ENCODE measurements at places on chromosomes 1 and 21. TPM values are rescaled to one million over a fixed set of nuclear protein-coding genes. Genes with fewer than 3 reads are reported as not detected.

GRCh38 chr1:185483664-185484450, 166.8 kb upstream of the IVNS1ABP start:
- no peak for DNase-seq

GRCh38 chr21:14480411-14481031, 65.6 kb downstream of the SAMSN1 start:
- DNase-seq: no peak

DNA sequence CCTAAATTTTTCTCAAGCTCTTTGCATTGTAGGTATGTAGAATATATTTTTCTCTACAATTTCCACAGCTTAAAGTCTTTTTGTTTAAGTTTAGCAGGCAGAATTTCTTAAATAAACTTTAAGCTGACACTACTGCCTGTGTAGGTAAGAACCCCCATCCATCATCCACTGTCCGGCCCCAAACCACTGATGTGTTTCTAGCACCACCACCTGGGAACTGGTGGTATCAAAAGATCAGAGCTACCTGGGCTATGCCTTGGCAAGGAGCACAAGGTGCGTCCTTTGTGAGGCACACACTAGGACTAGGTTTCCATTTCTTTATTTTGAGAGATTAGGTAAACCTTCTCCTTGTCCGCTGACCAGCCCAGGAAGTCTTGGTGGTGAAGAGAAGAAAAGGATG, 10.5 kb upstream of the LELP1 start:
- DNase-seq: no peak

DNA sequence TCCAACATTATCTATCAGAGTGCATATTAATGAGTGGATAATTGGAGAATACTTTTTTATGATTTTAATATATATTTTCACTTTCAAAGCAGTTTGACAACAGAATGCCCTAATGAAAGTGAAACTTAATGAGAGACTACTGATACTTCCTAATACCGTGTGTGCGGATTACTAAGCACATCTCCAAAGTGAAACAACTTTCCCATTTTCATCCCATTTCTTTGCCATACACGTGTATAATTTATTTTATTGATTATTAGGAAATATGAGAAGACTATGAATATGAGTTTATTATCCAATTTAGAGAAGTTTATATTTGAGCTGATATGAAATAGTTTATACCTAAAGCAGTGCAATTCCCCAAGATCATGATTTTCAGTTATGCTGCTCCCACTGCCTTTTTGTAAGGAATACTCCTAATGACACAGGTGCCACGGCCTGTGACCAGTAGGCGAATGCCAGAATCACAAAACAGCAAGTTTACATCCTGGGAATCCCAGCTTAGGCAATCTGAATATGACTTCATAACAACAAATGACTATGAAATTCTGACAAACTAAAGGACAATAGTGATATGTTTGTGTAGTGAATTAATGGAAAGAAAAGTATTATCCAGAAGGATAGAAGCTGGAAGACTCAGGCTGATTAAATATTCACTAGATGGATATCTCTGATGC, 202.9 kb downstream of the NCAM2 start:
- no peak for DNase-seq

- no peak for DNase-seq
These were observed 25.2 kb upstream of the TRIM45 start for GRCh38 chr1:117146575-117147340.

DNA sequence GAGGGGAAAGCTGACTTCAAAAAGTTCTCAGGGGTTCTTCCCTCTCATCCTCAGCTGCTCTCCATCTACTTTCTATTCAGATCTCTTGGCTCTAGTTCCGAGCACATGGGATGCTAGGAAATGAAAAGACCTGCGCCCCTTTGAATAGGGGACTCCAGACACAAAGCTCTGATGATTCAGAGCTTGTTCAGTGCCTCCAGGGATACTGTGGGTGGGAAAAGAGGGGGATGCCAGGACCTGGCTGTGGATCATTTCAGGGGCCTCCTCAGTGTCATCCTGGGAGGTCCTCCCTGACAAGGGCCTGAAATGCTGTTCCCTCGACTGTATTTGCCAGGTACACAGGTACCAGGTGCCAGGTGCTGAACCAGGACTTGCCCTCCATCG, 943 bp upstream of the KIAA0040 start:
- DNase-seq: no peak

- no peak for DNase-seq
These were observed at the start of gene ZNF593OS for GRCh38 chr1:26171084-26172072. Gene ZNF593OS, minus strand, starts transcription at chr1:26171832. Its CDS starts 171 bp downstream, at chr1:26171661.

DNA sequence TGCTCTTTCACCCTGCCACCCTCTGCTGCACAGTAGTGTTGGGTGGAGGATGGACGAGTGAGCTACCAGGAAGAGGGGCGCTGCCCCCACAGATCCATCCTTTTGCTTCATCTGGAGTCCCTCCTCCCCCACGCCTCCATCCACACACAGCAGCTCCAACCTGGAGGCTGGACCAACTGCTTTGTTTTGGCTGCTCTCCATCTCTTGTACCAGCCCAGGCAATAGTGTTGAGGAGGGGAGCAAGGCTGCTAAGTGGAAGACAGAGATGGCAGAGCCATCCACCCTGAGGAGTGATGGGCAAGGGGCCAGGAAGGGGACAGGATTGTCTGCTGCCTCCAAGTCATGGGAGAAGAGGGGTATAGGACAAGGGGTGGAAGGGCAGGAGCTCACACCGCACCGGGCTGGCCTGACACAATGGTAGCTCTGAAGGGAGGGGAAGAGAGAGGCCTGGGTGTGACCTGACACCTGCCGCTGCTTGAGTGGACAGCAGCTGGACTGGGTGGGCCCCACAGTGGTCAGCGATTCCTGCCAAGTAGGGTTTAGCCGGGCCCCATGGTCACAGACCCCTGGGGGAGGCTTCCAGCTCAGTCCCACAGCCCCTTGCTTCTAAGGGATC, 8.5 kb downstream of the CHRNB2 start:
- DNase-seq: no peak

The AVPR1B gene
- not detected for total RNA-seq

The NIBAN1 gene
- total RNA-seq: 51.8 TPM

The PTGS2 gene
- 3.1 TPM for total RNA-seq

The PLA2G4A gene
- 1.5 TPM for total RNA-seq

The TGFBR3 gene
- 29.9 TPM for total RNA-seq

The ERG gene
- total RNA-seq: not detected

The EPS8L3 gene
- not detected for total RNA-seq

The ATP1A4 gene
- total RNA-seq: not detected

The KCNA2 gene
- 0.35 TPM for total RNA-seq
